Naive thymus-derived CD4-positive, alpha-beta T cell (primary cell): ENCODE measurements at places on chromosomes 12 and 14.

- H3K4me3 ChIP-seq: no peak overlapping the region
- no peak overlapping the region for H3K27ac ChIP-seq
- no peaks in the 10 kb centered on the region for H3K27me3 ChIP-seq
- DNase-seq: no peak
Observed at GRCh38 chr14:72966038-72966437, 39.8 kb downstream of the DCAF4 start.

DNA sequence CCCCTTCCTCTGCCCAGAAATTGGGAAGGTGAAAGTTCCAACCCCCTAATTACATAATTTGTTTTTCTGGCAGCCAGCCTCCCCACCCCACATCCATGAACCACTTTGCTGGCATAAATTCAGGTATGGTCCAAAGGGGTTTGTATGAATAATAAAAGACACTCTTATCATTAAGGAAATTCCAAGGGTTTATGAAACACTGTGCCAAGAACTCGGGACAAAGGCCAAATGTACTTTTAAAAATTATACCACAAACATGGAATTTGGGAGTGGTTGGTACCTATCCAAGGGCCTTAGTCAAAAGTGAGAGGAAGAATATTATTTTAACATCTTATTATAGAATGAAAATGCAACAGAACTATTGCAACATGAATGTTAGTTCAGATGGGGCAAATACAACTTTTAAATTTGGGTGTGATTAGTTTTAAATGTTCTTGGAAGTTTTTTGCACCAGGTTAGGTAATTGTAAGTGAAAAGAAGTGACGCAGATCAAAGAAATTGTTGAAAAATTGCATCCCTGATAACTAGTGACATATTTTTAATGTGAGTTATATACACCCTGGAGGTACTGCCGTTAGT is 217.8 kb downstream of the TMEM117 start:
- H3K27ac ChIP-seq: no peak overlapping the region
- no peaks in the 10 kb centered on the region for H3K36me3 ChIP-seq
- H3K4me1 ChIP-seq: no peaks in the 10 kb centered on the region

DNA sequence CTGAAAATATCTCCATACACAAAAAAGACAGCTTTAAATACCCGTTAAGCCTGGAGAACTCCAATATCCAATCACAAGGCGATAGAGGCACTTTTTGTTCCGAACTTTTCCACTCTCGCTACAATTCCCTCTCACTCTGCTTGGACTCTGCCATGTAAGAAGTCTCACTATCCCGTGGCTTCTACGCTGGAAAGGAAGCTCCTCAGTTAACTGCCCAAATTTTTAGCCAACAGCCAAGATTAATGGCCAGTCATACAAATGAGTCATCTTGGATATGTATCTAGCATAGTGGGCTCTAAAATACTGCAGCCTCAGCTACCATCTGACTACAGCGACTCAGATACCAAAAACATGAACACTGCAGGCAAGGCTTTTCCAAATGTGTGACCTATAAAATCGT is 45.5 kb upstream of the RERGL start:
- no peak for DNase-seq
- H3K27ac ChIP-seq: no peak overlapping the region
- H3K4me3 ChIP-seq: no peak overlapping the region

DNA sequence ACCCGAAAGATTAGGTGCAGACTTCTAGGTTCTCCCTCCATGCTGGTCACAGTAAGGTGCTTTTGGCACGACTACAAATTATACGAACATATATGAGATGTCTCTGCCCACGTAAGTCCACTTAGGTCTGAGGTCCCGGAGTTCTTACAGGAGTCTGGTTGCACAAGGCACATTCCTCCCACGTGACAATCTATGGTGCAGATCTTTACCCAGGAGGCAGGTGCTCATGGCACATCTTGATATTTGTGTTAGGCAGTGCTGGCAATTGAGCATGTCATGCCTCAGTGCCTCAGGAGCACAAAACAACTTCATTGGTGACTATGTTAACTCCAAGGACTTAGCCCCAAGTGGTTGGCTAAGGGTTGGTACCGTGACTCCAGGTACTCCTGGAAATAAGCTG is 92.0 kb upstream of the AMN1 start:
- H3K4me1 ChIP-seq: no peaks in the 10 kb centered on the region
- no peaks in the 10 kb centered on the region for H3K36me3 ChIP-seq
- no peaks in the 10 kb centered on the region for H3K27me3 ChIP-seq
- H3K4me3 ChIP-seq: no peak overlapping the region

DNA sequence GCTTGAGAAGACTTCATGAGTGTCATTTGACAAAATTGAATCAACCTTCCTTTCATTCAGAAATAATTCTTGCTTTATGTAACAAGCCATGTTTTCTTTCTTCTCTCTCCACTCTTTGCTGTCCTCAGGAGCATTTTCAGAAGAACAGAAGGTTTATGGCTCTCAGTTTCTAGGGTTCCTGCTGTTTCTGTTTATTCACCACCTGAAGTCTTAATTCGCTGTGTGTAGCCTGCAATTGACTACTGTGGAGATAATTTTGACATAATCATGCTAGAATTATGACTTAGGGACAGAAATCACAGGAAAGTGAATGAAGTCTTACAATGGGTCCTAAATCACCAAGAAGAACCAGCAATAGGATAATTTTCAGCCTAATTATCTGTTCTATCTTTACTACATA is 7.2 kb upstream of the PLEKHG7 start:
- DNase-seq: no peak
- H3K4me3 ChIP-seq: no peak overlapping the region
- H3K27me3 ChIP-seq: no peaks in the 10 kb centered on the region
- no peaks in the 10 kb centered on the region for H3K4me1 ChIP-seq
- H3K36me3 ChIP-seq: no peaks in the 10 kb centered on the region
- no peak overlapping the region for H3K27ac ChIP-seq

- no peak overlapping the region for H3K27ac ChIP-seq
- H3K4me3 ChIP-seq: no peak overlapping the region
- no peaks in the 10 kb centered on the region for H3K4me1 ChIP-seq
- no peak for DNase-seq
Observed at GRCh38 chr14:74983343-74983742, 19.4 kb upstream of the EIF2B2 start.
